Stimulated activated CD4-positive, alpha-beta T cell treated with anti-CD3 and anti-CD28 coated beads, Interleukin-1b, Interleukin-23, amount 100 ng/mL, for 4 hours (primary cell): ENCODE measurements at places on chromosomes 3 and 15.

GRCh38 chr3:179299999-179300613 lies 22.7 kb upstream of the ZNF639 start:
- no peak for DNase-seq

DNA sequence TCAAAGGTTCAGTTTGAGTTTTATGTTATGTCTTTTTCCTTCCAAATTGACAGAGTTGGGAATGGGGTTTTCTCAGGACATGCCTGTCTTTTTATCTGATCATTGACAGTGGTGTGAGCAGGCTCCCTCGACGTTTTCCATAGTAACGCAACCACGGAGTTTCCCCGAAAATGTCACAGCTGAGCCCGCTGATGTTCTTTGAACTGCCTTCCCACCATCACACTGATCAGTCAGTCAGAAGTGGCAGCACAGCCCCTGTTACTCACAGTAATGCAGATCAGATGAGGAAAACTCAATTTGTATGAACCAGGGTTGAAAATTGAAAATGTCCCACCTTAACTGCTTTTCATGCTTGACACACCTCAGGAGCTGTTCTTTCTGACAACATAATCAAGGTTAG lies 210.4 kb downstream of the NECTIN3 start:
- DNase-seq = no peak

DNA sequence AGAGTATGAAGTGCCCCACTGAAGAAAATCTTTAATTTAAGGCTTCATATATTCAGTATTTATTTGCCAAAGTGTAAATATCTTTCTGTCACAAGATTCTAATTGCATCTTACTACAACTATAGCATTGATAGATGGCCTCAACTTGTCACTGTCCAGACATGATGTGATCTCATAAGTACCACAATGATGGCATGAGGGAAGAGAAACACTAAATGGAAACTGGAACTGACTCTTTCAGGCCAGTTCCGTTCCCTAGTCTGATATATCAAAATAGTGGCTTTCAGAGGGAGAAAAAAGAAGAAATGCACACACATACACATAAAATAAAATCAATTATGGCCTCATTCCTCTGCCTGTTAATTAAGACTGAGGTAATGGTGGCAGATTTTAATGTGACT lies 615.7 kb downstream of the TBL1XR1 start:
- DNase-seq = no peak

DNA sequence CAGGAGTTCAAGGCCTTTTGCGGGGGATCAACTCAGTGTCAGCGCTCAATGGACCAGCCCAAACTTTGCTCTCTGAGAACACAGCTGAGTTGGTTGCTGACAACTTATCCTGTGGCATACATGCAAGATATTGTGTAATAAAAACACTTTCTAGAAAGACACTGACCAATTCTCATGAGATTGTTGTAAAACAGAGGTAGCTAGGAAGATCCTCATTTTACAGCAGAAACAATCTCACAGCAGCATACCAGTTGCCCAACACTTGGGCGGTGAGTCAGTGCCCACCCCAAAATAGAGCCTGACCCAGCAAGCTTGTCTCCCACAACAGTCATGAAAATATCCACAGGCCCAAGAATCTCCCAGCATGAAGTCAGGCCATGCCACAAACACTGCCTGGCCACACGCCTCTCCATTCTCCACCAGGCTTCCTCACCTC lies 18.2 kb downstream of the KLHL6 start:
- DNase-seq = no peak

DNA sequence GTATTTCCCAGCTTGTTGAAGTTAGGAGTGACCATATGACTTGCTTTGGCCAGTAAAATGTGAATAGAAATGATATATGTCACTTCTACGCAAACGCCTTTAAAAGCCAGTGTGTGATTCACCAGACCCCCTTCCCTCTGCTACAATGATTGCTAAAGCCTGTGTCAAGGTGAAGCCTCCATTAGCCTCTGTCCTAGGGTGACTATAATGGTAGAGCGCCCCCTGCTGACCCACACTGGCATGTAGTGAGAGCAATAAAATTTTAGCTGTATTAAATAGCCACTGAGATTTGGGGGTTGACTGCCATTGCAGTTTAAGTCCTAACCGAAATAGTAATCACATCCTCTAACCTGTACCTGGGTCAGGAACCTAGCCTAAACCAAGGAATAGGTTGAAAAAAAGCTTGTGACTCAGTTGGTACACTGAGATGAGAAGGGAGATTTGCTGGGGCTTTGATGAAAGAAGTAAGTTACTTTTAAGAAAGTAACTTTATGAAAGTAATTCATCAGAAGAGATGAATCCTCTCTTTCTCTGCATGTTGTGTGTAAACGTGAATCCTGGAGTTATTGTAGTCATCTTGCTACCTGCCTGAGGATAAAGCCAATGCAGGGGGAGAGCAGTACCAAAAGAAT lies 52.6 kb downstream of the GTF2E1 start:
- peak; percentile 77 for DNase-seq

DNA sequence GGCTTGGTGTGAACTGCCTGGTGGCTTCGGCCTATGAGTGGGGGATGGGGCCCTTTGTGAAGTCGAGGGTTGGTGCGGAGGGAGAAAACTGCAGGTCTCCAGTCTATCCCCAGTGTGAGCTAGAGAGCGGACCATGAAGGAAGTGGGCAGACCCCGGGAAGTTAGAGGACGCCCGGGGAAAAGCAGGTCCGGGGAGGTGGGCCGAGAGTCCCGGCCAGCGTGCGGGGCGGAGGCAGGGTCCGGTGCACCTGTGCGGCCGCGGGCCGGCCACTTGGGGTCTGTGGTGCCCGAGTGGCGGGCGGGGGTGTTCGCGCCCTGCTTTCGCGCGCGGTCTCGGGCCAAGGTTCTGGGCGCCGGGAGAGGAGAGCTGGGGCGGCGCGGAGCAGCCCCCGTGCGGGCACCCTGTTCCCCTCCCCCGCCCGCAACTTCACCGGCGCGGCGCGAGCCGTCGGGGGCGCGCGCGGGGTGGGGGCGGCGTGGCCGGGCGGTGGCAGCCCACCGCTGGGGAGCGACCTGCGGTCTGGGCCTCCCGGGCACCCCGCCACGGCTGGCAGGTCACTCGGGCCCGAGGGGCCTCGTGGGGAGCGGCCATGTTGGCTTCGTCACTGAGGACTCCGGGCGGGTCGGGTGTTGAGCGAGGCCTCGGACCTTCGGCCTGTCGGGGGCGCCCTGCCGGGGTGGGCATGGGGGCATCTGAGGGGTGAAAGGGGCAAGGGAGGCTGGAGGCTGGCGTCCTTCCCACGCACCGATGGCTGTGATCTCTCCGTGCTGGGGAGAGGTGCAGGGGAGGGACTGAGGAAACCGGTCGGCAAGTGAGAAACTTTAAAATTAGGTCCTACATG lies 4.8 kb downstream of the UBE2E1 start:
- no peak for DNase-seq

DNA sequence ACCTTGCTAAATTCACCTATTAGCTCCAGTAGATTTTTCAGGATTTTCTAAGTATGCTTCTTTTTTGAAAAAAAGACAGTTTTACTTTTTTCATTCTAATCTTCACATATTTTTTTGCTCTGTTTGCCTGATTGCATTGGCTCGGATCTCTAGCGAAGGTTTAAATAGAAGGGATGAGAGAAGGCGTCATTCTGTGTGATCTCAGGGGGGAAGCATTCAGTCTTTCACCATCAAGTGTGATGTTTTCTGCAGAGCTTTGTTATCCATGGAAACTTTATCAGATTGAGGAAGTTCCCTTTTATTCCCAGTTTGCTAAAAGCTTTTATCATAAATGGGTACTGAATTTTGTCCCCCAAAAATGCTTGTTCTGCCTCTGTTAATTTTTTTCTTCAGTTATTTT lies 120.3 kb downstream of the LRRK1 start:
- no peak for DNase-seq

DNA sequence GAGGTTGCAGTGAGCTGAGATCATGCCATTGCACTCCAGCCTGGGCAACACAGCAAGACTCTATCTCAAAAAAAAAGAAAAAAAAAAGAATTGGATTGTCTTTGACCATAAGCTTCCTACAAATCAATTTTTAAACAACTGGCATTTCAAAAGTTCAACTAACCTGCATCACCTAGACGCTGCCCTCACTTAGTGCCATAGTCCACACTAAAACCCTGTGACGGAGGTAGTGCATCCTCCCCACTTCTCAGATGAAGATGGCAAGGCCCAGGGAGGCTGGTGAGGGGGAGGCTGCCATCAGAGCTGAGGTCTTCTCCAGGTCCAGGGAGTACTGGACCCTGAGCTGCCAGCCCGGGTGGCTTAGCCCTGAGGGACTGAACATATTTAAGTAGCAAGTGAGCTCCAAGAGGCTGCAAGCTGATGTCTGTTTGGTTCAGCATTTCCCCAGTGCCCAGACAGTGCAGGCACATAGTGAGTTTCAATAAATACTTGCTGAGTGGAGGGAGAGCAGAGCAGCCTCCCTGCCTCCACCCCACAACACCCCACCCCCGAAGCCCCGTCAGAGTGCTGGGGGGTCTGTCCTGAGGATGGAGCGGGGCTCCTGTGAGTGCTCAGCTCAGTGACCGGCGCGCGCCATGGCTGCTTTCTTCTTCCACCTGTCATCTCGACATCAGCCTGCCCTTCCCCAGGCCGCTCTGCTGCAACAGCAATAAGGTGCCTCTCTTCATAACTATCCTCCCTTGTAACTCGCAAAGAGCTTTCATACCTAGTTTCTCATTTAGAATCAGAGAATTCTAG lies 52.8 kb downstream of the MGLL start:
- DNase-seq = no peak

GRCh38 chr3:28936154-28936553 lies 344.7 kb upstream of the RBMS3 start:
- no peak for DNase-seq
